ENCODE measurements at places on chromosomes 4 and X. TPM values are rescaled to one million over a fixed set of nuclear protein-coding genes. Genes with fewer than 3 reads are reported as not detected.

GRCh38 chr4:153790500-153790865, 1.6 kb upstream of the SFRP2 start:
- no peaks in the 10 kb centered on the region for H3K27me3 ChIP-seq
- H3K36me3 ChIP-seq, result no peaks in the 10 kb centered on the region
- no peak overlapping the region for H3K4me3 ChIP-seq
- H3K4me1 ChIP-seq, result peaks cover 2% of the 10 kb centered on the region
- no peak overlapping the region for H3K27ac ChIP-seq

DNA sequence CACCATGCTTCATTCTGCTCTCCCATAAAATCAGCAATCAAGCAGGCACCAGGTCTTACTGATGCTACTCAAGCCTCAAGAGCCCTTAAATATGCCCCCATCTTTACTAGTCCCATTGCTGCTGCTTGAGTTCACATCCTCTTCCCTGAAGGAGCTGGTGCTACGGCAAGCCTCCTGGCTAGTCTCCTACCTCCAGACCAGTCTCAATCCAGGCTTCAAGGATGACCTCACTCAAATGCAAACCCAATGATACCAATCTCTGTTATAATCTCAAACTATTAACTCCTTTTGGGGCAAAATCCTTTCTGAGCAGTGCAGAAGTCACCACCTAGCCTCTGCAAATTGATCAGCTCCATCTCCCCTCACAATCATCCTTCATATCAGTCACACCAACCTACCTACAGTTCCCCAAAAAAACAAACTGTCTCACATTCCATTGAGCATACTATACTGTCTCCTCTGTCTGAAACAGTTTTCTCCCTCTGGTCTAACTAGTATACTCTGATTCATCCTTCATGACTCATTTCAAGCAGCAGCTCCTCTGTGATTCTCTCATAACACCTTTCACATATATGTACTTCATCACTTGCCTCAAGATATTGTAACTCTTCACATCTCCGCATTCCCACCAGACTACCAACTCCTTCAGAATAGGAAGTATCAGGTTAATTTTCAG, 30.0 kb downstream of the PAPSS1 start:
- H3K27me3 ChIP-seq, result no peaks in the 10 kb centered on the region
- DNase-seq, result no peak
- H3K4me1 ChIP-seq, result no peaks in the 10 kb centered on the region
- peaks cover 3% of the 10 kb centered on the region for H3K36me3 ChIP-seq

ATP6AP2 gene
- 117 TPM for total RNA-seq

DNA sequence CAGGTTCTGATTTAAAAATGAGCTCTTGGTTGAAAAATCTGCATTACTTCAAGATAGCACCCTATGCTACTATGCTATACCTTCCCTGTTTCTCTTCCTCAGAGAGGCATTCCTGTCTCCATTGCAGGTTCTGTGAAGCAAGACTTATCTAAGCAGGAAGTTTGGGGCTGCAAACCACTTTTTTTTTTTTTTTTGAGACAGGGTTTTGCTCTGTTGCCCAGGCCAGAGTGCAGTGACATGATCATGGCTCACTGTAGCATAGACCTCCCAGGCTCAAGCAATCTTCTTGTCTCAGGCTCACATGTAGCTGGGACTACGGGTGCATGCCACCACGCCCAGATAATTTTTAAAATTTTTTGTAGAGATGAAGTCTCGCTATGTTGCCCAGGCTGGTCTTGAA, 4.0 kb upstream of the CCNG2 start:
- H3K27ac ChIP-seq, result no peak overlapping the region
- H3K36me3 ChIP-seq, result no peaks in the 10 kb centered on the region
- DNase-seq, result no peak
- H3K4me1 ChIP-seq, result no peaks in the 10 kb centered on the region
- no peak overlapping the region for H3K4me3 ChIP-seq
- no peaks in the 10 kb centered on the region for H3K27me3 ChIP-seq

GRCh38 chr4:124096290-124096689, 616.2 kb downstream of the ANKRD50 start:
- H3K27me3 ChIP-seq, result no peaks in the 10 kb centered on the region
- H3K27ac ChIP-seq, result no peak overlapping the region
- DNase-seq, result no peak
- H3K4me1 ChIP-seq, result peaks cover 2% of the 10 kb centered on the region
- no peak overlapping the region for H3K4me3 ChIP-seq
- no peaks in the 10 kb centered on the region for H3K36me3 ChIP-seq

DNA sequence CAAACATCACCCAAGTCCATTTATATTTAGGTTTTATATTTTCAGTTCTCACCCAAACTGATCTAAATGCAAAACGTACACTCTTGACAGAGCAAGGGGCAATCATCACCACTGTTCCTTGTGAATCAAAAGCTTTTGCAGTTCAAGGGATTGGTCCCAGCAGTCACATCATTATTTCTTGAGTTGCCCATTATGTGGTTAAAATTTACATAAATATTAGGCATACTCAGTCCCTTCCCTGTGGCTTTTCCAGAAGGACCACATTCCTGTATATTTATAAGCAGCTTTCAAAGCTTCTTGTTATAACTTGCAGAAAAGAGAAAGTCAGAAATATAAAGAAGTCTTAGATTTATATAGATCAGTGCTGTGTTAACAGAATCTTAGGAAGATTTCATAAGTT, 224.4 kb downstream of the CLCN4 start:
- no peaks in the 10 kb centered on the region for H3K27me3 ChIP-seq
- no peaks in the 10 kb centered on the region for H3K4me1 ChIP-seq
- no peak for DNase-seq
- H3K36me3 ChIP-seq, result no peaks in the 10 kb centered on the region

MND1 gene
- 0.81 TPM for total RNA-seq

DNA sequence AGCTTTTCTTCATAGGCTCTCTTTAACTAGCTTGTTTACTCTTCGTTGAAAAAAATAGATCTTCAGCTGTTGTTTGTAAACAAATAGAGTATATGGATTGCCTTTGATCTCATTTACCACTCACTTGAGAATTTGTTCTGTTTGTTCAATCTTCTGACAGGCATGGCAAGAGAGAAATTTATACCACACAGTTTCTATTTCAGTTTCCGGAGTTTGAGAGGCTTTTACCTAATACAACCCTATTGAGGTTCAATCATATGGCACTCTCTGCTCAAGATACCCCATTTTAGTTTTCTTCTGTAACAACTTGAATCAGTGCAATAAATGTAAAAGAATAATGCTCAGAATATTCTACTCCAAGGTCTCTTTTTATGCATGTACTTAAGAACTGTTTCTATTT, 148.0 kb downstream of the EMCN start:
- H3K4me3 ChIP-seq, result no peak overlapping the region
- no peaks in the 10 kb centered on the region for H3K4me1 ChIP-seq
- no peak for DNase-seq

Data from aorta (tissue), 5 donors.